ENCODE measurements at places on chromosomes 1 and 21. TPM values are rescaled to one million over a fixed set of nuclear protein-coding genes. Genes with fewer than 3 reads are reported as not detected.

- H3K4me1 ChIP-seq: no peaks in the 10 kb centered on the region
- H3K36me3 ChIP-seq: no peaks in the 10 kb centered on the region
- no peak overlapping the region for H3K4me3 ChIP-seq
Measured at GRCh38 chr21:39961251-39961650, 94.0 kb downstream of the PCP4 start.

GRCh38 chr21:45979141-45979631, 2.4 kb upstream of the COL6A1 start:
- DNase-seq: peak; percentile 63
- H3K4me3 ChIP-seq: no peak overlapping the region
- peaks cover 18% of the 10 kb centered on the region for H3K4me1 ChIP-seq
- H3K36me3 ChIP-seq: no peaks in the 10 kb centered on the region
- H3K27me3 ChIP-seq: no peaks in the 10 kb centered on the region

GRCh38 chr1:180269645-180270529, 39.8 kb downstream of the LHX4 start:
- no peak for DNase-seq
- no peak overlapping the region for H3K4me3 ChIP-seq
- no peaks in the 10 kb centered on the region for H3K36me3 ChIP-seq
- no peaks in the 10 kb centered on the region for H3K27me3 ChIP-seq
- peaks cover 5% of the 10 kb centered on the region for H3K4me1 ChIP-seq
- no peak overlapping the region for H3K27ac ChIP-seq

- peaks cover 2% of the 10 kb centered on the region for H3K4me1 ChIP-seq
- no peak overlapping the region for H3K4me3 ChIP-seq
- no peaks in the 10 kb centered on the region for H3K27me3 ChIP-seq
- H3K27ac ChIP-seq: no peak overlapping the region
- H3K36me3 ChIP-seq: no peaks in the 10 kb centered on the region
Measured at GRCh38 chr1:244010191-244010590, 40.9 kb upstream of the ZBTB18 start.

RORC gene
- total RNA-seq: 0.83 TPM
